ENCODE measurements at places on chromosomes 2 and 18.

DNA sequence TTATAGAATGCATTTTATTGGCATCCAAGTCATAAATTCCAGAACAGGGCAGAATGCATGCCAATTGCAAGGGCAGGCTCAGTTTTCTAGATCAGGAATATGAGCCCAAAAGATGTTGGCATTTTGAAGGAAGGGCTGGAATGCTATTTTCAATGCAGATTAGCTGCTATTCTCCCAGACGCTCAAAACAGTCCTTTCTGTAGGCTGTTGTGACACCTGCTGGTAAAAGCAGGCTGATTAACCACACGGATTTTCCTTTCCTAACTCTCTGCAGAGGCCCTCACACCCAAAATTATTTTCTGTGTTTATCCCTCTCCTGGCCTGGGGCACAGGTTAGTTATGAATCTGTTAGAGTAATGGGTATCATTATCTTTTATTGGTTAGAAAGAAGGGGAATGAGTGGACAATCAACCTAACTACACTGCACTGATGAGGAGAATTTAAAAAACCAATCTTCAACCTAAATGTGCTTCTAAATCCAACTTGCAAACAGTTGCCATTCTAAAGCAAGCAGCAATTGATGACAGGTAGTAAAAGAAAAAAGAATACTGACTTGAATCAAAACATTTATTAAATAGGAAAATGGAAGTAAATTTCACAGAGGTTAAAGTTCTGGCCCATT, 94.0 kb downstream of the PLA2R1 start:
- no peak for DNase-seq

GRCh38 chr18:4438938-4439337, 16.2 kb downstream of the DLGAP1 start:
- no peak for DNase-seq

- DNase-seq = no peak
These were observed 89.7 kb downstream of the POLE4 start for GRCh38 chr2:75047992-75048625.

- DNase-seq = no peak
These were observed 224.7 kb downstream of the CDH7 start for GRCh38 chr18:65975536-65975935.

- no peak for DNase-seq
These were observed 79.5 kb downstream of the EVA1A start for GRCh38 chr2:75480971-75481836.

DNA sequence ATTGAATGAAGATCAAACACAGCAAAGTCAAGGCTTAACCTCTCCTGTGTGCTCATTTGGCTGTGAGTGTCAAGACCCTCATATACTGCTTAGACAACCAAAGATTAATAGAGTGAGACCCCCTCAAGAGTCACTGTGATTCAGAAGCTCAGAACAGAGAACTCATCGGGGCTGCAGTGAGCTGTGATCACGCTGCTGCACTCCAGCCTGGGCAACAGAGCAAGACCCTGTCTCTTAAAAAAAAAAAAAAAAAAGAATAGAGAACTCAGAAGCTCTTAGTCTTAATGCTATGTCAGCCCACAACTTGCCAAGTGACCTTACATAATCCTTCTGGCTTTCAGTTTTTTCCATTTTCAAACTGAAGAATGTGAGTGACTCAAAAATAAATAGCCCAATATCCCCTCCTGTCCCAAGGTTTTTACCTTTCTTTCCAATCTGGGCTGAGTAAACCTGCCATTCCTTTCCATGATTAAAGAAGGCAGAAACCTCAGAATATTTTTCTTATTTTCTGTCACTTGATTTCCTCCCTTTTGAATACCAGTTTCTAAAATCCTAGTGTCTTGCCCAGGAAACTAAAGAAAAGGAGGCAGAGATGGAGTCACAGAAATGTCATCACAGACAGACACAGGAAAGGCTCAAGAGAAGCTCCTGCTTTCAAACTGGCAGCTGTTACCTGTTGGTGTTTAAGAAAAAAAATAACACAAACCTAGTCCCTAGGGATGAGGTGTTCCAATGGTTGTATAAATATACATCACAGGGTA, 102.4 kb downstream of the CACNB4 start:
- DNase-seq = no peak

DNA sequence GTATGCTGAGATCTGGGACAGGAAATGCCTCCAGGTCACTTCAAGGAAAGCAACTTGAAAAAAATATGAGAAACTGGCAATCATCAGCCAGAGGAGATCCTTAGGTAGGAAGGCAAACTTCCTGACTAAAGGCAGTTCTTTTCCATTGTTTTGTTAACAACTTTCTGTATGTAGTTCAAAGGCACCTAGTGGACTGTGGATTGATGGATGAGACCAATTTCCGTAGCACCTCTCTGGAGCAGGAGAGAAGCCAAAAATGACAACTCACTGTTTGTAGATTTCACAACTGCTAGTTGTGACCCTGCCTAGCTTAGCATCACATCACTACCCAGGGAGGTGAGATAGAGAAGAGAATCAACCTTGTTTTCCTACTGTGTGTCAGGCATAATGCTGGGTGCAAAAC, 21.8 kb upstream of the NOSTRIN start:
- no peak for DNase-seq

- no peak for DNase-seq
These were observed 180.8 kb upstream of the MMADHC start for GRCh38 chr2:149768320-149768799.

- no peak for DNase-seq
These were observed 5.7 kb downstream of the ITGB6 start for GRCh38 chr2:160194351-160194750.

- no peak for DNase-seq
These were observed 740.5 kb upstream of the SALL3 start for GRCh38 chr18:78239090-78239457.

DNA sequence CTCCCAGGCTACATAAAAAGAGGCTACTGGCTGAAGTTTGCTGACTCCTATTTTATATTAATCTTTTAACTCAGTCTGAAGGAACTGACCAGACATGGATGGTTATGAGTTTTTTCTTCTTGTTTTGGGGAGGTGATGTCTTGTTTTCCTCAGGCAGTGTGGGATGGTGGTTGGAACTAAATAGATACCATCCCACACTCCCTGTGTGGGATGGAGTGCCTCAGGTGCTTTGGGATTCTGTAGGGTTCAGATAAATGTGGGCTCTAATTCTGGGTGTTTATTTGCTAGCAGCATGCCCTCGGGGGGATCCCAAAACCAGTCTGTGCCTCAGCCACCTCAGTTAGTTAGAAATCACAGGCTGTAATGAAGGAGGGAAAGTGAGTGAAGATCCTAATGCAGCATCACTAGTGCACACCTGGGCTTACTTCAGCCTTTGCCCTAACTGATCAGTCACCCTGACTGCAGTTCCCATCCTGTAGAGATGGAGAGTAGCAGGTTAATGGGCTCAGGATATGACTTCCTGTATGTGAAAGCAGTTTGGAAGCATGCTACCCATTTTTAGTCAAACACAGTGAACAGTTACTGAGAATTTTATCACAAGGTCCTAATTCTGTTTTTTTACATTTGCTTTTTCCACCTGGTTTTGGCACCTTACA, 132.2 kb downstream of the SPTBN1 start:
- DNase-seq = no peak

DNA sequence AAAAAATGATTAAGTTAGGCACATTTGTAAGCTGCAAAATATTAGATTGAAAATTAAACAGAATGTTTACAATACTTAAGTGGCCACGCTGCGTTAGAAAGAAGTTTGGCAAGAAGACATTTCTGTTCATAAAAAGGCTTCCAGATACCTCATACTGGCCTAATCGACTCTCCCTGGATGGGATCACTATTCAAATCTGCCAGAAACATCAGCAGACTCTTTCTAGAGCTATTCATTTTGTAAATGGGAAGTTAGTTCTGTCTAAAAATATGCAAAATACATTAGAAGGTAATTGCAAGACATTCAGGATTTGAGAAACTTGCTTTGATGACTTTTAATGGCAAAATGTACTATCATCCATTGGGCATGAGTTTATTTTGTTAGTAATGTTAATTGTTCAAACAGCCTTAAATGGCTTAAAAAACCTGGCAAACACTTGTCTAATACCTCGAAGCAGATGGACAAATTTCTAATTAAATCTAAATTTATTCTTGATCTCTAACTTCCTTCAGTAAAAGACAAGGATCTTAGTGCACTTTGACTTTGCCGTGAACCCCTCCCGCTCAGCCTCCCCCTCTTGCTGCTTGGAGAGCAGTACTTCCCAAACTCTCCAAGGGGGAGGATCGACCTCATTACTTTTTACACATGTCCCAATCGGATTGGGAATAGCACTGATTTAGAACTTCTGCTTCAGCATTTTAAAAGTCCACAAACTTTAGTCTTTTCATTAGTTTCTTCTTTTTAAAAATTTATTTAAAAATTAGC, 103.5 kb downstream of the SMIM21 start:
- DNase-seq = no peak

GRCh38 chr2:98335271-98335670, 11.0 kb upstream of the CNGA3 start:
- no peak for DNase-seq

DNA sequence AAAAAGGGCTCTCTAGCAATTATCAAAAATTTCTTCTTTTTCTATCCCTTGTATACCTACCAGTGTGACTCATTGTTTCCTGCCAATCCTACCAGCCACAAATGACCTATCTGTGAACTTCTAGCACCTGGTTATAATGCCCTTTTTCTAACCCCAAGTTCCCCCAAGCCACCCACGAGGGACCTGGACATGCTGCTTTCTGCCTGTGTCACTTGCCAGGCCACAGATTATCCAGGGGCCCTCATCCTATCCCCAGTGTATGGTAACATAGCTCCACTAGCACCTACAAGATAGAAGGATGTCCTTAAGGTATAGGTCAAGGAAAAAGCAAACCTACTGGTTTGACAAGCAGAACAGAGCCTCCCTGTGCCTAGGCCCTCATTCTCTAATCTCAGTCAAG, 26.8 kb downstream of the AAK1 start:
- DNase-seq = no peak

GRCh38 chr2:145141981-145142380, 622.1 kb upstream of the ZEB2 start:
- no peak for DNase-seq

- DNase-seq = no peak
These were observed 179.2 kb upstream of the EPAS1 start for GRCh38 chr2:46117994-46118393.

DNA sequence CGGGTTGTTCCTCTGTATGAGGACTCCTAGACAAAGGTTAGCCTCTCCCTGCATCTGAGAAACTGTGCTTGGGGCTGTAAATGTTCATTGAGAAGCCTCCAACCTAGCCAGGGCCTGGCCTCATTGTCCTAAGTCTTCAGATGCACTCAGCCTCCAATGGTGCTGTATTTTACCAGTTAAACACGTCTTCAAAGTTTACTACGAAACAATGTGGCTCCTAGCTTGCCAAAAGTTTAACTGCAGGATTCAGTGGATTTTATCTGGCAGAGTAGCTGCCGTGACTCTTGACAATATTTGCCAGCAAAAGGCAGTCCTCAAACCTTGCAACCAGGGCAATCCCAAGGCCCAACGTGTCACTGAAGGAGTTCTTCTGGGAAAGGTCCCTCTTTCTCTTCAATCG, 1.1 kb downstream of the PID1 start:
- DNase-seq = no peak

- no peak for DNase-seq
These were observed 48.5 kb downstream of the HS6ST1 start for GRCh38 chr2:128269990-128270671.

- no peak for DNase-seq
These were observed 33.3 kb upstream of the MAT2A start for GRCh38 chr2:85505551-85506238.

GRCh38 chr2:2280483-2280882, 50.6 kb downstream of the MYT1L start:
- no peak for DNase-seq

GRCh38 chr2:925309-925708, 25.3 kb upstream of the SNTG2 start:
- no peak for DNase-seq

DNA sequence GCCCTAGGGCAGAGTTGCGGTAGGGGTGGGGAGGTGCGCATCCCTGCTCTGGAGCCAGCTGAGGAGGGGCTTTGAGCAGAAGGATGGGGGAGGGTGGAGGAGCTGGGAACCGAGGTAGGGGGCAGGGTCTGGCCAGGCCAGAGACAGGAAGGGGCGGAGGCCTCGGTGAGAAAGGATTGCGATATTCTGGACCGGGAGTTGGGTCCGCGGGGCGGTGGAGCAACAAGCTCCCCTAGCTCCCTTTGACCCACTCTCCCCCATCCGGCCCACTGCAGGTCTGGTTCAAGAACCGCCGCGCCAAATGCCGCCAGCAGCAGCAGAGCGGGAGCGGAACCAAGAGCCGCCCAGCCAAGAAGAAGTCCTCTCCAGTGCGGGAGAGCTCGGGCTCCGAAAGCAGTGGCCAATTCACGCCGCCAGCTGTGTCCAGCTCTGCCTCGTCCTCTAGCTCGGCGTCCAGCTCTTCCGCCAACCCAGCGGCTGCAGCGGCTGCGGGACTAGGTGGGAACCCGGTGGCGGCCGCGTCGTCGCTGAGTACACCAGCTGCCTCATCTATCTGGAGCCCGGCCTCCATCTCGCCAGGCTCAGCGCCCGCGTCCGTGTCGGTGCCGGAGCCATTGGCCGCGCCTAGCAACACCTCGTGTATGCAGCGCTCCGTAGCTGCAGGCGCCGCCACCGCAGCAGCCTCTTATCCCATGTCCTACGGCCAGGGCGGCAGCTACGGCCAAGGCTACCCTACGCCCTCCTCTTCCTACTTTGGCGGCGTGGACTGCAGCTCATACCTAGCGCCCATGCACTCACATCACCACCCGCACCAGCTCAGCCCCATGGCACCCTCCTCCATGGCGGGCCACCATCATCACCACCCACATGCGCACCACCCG, 4.8 kb downstream of the OTX1 start:
- no peak for DNase-seq

- no peak for DNase-seq
These were observed 35.1 kb upstream of the B4GALT6 start for GRCh38 chr18:31719363-31720006.

DNA sequence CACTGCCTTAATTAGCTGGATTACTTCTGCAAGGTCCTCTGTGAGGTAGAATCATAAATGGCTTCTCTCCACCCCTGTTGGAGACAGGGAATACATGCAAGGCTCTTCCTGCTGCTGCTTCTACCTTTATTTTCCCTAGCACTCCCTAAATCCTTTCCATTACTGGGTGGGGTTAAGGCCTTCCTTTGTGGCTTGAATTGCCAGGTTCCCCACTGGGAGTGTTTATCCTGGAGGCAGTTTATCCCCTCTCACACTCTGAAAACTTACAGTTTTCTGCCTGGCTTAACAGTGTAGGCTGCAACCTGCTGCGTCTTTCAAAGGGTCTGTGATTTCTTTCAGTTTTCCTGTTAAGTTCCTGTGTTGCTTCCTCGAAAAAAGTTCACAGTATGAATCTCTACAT, 1062.3 kb upstream of the CRIM1 start:
- no peak for DNase-seq

GRCh38 chr2:218259099-218259961, 1.5 kb upstream of the GPBAR1 start:
- DNase-seq = no peak

- no peak for DNase-seq
These were observed 19.7 kb downstream of the EIF5B start for GRCh38 chr2:99356853-99357252.

GRCh38 chr2:71583876-71584275, 130.5 kb downstream of the DYSF start:
- DNase-seq = no peak
